ENCODE measurements at places on chromosomes 13 and 19.

DNA sequence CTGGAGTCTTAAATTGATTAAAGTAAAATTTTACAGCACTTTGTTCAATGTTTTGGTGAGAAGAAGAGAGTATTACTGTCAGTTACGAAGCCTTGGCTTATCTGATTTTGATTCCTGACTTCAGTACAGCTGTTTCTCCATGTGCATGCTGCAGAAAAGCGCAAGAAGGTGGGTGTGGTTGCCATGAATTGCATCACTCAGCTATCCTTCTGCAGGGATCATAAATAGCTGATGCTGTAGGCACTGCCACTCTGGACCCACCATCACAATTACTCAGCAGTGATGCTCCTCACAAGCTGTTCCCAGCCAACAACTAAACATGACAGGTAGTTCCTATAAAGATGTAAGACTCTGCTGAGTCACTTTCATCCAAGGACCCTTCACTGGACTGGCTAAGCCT, 321.2 kb downstream of the IRS2 start:
- DNase-seq, result no peak

GRCh38 chr19:49455773-49456172, 2.7 kb downstream of the ALDH16A1 start:
- DNase-seq, result no peak

GRCh38 chr19:56091066-56091490, 30.0 kb downstream of the ZNF787 start:
- DNase-seq, result no peak

- DNase-seq, result no peak
Observed at GRCh38 chr13:99046851-99047250, 69.0 kb upstream of the DOCK9 start.

- DNase-seq, result no peak
Observed at GRCh38 chr13:78004821-78005220, 86.2 kb upstream of the EDNRB start.
